Hypothalamus (tissue), 51 donors: ENCODE measurements at places on chromosomes 16 and 17.

GRCh38 chr16:80100186-80100585, 440.6 kb upstream of the DYNLRB2 start:
- no peak for DNase-seq

DNA sequence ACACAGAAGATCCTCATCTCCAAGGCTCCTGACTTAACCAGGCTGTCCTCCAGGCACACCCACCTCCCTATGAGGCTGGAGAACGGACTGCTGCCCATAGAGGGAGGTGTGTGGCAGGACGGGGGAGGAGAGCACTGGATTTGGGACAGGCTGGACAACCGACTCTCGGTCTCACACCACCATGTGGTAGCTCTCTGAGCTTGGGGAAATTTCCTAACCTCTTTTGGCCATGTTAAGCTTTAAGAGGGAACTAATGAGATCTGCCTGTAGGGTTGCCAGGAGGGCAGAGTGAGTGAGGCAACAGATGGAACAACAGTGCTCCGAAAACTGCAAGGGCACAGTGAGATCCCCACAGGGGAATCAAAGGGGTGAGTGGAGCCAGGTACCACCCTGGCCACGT, 32.7 kb downstream of the RHBDL3 start:
- no peak for DNase-seq

GRCh38 chr16:51542981-51543815, 392.1 kb upstream of the SALL1 start:
- no peak for DNase-seq

DNA sequence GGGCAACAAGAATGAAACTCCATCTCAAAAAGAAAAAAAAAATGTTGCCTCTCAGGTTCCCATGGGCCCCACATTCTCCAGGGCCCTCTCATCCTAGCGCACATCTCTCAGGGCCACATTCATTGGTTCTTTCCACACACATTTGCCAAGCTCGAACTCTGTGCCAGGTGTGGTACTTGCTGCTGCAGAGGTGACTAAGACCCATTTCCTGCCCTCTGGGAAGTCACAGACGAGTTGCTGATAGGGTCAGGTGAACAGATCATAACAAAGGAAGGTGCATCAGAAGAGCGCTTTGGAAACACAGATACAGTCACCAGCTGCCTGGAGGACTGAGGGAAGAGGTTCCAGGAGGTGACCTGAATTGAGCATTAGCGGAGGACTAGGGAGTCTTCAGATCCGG, 1.0 kb downstream of the GSDMA start:
- no peak for DNase-seq

DNA sequence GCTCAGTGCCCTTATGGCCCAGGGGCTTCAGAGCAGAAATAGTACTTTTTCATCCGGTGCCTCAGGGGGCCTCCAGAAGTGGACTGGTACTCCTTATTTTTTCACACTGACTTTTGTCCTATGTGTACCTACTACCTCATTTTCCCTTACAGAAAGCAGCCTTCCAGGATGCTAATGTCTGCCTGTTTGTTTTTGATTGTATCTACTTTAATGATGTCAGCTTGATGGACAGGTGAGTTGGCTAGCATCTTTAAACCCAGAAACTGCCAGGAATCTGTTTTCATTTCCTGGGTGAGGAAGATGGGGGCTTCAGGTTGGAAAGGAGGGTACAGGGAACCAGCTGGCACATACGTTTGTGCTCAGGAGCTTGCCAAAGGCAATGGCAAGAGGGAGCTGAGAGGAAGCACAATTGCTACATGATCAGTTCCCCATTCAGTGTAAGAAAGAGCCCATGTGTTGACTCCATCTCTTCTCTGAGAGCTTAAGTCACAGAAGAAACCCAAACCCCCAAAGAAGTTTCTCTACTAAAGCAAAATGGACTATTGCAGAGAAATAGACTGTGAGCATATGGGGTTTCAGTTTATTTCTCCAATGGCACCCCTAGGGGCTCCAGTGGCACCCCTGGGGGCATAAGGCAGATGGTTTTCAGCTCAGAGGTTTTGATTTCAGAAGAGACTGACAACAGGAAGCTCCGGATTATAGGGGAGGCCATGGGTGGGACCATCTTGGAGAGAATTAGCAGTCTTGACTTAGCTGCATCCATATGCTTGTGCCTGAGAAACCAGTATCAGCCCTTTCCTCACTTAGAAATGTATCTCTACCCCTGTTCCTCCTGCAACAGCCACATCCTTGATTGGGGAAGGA, 16.3 kb downstream of the LIG3 start:
- DNase-seq = no peak
